ENCODE measurements at places on chromosomes 2 and 18.

DNA sequence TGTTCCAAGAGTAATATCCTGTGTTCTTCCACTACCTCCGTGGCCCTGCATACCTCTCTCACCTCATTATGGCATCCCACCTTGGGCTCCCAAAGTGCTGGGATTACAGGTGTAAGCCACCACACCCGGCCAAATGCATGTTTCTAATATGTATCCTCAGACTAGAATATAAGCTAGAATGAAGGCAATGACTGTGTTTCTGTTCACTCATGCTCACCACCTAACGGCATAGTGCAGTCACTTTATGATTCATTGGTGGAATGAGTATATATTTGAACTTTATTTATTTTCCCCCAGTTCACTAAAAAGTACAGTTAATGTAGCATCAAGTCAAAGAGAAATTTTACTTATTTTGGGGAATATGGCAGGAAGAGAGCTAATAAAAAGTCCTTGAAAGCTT lies 11.3 kb downstream of the PIGN start:
- no peak for DNase-seq

- DNase-seq, result no peak
These were observed 5.1 kb downstream of the DGUOK start for GRCh38 chr2:73931531-73932500.

- no peak for DNase-seq
These were observed 84.3 kb upstream of the MAP4K4 start for GRCh38 chr2:101613056-101613704.

GRCh38 chr18:26926066-26926675 lies 60.7 kb upstream of the AQP4 start:
- DNase-seq, result no peak

GRCh38 chr2:41999128-41999480 lies 48.7 kb upstream of the PKDCC start:
- no peak for DNase-seq

DNA sequence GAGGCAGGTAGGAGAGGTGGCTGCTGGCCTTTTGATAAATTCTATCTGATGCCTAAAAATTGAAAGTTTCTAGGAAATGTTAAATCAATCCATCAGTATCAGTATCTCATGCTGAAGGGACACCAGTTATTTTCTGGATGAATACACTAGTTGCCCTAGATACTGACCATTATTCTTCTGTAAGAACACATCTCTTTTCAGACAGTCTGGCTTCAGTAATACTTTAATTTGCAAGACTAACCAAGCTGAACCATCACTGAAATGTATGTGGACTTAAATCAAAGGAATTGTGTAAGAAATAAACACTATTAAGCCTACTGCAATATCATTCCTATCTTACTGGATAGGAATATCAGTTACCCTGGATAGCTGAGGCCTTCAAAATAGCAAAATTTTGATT lies 1546.3 kb downstream of the LRP1B start:
- DNase-seq, result no peak

DNA sequence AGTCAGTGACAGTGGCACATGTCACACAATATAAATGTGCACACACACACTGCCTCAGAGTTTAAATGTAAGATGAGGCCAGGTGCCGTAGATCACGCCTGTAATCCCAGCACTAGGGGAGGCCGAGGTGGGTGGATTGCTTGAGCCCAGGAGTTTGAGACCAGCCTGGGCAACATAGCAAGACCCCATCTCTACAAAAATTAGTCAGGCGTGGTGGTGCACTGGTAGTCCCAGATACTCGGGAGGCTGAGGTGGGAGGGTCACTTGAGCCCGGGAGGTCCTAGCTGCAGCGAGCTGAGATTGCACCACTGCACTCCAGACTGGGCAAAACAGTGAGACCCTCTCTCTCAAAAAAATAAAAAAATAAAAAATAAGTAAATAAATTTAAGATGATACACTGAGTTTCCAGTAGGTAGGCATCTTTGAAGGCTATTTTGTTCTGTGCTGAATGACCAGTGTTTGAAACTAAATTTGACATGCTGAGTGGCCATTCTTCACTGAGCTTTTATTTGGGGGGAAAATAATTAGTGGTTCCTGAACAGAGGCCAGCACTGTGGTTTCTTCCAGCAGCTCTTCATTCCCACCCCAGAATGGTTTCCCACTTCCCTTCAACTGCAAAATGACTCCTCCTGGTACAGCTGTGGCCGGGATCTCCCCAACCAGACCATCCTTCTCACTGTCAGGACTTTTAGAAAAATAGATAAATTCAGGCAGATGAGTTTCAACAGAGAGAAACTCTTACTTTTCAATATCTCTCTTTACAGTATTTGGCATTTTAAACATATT lies 44.9 kb downstream of the PSMG2 start:
- no peak for DNase-seq

- no peak for DNase-seq
These were observed 286.8 kb downstream of the CLIP4 start for GRCh38 chr2:29401994-29402393.

DNA sequence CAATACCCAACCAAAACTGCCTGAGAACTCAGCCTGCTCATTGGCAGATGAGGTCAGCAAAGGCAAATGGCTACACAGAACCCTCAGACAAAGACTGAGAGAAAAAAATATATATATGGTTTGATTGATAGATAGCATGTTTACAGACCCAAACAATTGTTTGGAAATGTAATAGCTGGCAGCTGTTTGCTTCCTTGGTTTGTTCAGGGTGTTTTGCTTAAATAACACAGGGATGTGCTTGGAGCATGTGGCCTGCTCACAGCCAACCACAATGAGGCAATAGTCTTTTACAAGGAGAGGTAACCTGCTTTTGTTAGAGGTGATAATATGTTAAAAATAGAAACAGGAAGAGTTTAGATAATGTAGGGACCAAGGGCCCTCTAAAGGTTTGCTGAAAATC lies 84.5 kb downstream of the PDK1 start:
- no peak for DNase-seq

DNA sequence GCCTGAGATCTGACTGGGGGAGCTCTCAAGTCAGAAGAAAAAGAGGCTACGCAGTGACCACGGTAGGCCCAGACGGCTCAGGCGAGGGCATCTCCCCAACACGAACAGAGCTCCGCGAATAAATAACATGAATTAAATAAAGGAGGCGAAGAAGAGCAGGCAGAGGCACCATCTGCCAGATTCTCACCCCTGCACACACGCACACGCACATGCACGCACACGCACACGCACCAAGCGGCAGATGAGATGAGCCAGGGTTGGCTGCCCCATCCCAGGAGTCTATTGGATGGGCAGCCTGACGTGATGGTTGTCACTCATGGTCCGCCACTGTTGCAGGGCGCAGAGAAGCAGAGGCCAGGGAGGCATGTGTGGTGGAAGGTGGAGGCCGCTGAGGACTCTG lies 50.4 kb upstream of the ASXL2 start:
- DNase-seq, result no peak

DNA sequence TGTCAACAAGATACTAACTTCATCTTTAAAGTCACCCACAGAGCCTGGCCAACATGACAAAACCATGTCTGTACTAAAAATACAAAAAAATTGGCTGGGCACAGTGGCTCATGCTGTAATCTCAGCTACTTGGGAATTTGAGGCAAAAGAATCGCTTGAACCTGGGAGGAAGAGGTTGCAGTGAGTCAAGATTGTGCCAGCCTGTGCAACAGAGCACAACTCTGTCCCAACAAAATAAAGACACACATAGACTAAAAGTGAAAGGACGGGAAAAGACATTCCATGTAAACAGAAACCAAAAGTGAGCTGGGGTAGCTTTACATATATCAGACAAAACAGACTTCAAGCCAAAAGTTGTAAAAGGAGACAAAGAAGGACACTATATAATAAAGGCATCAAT lies 34.8 kb downstream of the USP34 start:
- no peak for DNase-seq

DNA sequence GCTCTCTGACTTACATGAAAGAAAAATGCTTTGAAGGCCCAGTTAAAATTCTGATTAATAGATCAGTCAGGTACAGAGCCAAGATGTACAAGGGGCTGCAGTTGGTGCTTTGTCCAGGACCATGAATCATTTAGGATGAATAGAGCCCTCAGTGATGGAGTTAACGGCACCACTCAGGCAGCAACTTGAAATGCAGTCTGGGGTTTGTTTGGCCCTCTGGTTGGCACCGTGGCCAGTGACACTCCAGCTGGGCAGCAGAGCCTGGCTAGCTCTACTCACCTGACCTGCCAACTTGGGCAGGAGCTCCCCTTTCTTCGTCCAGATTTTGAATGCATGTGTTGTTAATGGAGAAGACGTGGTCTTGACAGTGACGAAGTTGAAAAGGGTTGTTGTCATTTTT lies 493.0 kb upstream of the ACVR2A start:
- no peak for DNase-seq

DNA sequence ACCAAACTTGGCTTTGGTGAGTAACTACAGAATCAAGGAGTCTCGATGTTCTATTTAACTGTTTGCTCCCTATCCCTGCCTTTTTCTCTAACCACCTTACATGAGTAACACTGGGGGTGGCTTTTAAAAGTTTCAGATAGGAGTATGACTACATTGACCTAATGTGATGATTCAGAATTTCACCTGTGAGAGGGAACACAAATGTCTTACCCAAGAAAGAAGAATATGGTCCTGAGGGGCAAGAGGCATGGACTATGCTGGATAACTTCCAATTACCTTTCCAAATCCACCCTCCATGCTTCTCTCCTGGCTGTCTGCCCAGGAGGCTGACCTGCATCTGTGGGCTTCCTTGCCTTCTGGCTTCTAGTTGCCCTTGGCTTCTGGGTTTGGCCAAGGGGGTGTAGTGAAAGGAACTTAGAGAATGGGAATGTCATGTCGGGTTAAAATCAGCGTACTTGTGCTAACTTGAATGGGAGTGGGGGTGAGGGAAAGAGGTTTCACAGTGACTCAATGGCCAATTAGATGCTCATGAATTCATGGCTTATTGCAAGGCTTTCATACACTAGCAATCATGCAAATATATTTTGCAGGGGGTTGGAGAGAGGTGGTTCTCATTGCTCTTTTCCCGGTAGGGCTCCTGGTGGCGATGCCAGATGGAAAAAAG lies 5.3 kb upstream of the IL36G start:
- DNase-seq, result no peak

- no peak for DNase-seq
These were observed 18.9 kb upstream of the ST3GAL5 start for GRCh38 chr2:85907671-85908157.

GRCh38 chr2:175293776-175294175 lies 112.3 kb upstream of the ATP5MC3 start:
- DNase-seq, result no peak

DNA sequence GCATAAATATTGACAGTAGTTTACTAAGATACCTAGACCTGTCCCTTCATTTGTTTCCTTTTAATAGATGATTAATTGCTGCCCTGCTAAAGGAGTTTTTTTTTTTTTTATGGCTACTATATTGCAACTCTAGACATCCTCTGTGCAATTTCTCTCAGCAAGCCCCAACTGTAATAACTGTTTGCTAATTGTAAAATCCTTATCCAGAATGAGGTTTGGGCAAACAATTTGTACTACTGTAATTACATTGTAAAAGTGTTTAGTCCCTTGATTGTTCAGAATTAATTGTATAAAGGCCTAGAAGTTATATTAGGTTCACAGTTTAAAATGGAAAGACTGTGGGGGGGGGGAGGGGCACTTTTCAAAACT lies 3.7 kb upstream of the MEIS1 start:
- no peak for DNase-seq

DNA sequence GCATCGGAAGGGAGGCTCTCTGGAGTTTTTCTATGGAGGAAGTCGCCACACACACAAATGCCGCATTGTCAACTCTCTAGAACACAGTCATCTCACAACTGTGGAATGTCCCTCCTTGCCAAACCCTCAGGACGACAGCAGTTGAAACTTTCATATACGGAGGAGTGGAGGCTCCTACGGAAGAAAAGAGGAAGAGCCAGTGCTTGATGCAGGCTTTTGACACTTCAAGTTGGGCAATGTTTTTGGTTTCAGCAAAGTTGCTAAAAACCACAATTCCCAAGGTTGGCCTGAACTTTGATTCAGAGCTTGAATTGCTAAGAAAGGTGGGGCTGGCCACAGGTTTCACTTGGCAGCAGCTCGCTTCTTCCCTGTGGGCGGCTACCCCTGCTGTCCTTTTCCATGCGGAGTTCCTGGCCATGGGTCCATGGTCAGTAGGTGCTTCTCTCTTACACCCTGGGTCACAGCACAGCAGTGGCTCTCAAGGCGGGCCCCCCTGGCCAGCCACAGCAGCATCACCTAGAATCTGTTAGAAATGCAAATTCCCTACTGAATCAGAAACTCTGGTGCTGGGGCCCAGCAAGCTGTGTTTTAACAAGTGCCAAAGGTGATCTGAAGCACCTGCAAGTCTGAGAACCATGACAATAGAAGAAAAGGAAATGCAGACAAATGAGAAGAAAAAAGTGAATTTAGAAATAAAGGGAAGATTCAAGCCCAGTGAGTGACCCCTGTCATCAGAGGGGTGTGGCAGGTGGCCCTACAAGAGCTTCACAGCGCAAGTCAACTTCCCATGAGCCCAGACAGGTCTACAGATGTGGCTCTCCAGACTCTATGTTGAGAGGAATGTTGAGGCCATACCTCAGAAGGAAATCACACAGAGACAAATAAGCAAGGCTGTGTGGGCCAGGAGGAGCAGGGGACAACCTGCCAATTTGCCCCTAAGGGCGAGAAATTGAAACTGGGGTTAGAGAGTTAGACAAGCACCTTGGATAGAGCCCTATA lies 856.4 kb downstream of the RNF144A start:
- DNase-seq, result no peak

- no peak for DNase-seq
These were observed 95.1 kb upstream of the RFX8 start for GRCh38 chr2:101569886-101570520.

DNA sequence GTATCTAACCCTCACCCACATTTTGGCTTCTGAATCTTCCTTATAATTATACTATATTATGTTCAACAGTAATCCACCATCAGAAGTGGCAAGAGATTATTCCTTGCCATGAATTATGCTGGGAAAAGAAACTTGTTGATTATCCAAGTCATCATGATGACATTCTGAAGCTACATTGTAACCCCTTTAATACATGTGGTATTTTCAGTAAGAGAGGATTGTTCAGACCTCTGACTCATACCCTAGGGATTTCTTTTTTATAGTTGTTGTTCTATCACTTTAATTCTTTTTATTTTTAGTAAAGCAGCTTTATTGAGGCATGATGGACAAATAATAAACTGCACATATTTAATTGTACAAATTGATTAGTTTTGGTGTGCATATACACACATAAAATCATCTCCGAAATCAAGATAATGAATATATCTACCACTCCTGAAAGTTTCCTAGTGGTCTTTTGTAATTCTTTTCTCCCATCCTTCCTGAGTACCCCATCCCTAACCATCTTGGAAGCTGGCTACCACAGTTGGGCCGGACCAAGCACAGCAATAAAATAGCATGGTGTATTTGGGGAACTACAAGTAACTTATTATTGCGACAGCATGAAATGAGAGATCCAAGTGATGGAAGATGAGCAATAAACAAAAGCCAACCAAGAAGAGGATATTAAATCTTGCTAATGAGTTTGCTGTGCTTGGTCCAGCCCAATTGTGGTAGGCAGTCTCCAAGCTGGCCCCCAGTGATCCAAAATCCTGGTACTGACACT lies 159.9 kb downstream of the BARD1 start:
- no peak for DNase-seq

DNA sequence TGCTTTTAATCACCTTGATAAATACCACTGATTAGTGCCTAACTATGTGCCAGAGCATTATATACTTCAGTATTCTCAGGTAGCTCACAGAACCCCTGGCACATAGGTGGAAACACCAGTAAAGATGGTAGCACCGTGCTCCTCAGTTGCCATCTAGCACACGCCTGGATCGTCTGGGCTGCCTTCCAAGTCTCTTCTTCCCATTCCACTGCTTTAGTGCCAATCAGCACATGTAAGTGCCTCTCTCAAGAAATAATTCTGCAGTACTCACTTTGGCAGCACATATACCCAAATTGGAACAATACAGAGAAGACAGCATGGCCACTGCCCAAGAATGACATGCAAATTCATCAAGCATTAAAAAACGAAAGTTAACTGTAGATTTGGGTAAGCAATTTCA lies 13.0 kb downstream of the POLR2D start:
- no peak for DNase-seq

Measured in NCI-H1092 (cell line).